Effector CD4-positive, alpha-beta T cell (primary cell): ENCODE measurements at places on chromosomes 13 and 19.
A peak's percentile ranks its signal among the peaks of the same experiment; 100 is the strongest.

DNA sequence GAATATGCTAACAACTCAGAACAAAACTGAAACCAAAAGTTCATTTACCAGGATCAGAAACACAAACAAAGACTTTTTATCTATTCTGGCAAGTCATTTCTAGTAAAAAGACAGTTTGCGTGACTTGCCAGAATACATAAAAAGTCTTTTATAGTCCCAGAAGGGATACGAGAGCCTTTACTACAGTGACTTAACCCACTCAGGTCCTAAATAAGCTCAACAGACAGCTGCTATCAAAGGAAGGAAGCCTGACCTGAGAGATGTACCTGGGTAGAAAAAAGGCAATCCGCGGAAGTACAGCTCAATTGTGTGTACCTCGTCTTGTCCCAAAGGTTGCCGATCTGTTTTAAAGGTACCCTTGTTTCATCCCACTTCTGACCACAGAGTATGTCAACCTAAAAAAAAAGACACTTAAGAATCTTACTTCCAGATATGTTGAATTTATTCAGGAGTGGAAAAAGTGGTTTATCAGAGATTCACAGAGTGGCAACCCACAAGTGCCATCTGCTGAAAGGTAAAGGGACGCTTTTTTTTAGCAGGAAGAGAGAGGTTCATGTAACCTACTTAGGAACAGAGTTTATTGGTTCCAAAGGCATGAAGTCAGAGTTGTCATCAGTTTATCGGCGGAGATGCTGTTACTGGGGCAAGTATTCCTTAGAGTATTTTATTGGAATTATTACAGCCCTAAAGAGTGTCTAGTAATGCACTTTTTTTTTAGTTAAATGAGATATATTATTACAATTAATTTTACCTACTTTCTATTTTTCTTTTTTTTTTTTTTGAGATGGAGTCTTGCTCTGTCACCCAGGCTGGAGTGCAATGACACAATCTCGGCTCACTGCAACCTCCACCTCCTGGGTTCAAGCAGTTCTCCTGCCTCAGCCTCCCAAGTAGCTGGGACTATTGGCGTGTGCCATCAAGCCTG, 69.7 kb upstream of the C1QTNF9B start:
- no peak for DNase-seq

DNA sequence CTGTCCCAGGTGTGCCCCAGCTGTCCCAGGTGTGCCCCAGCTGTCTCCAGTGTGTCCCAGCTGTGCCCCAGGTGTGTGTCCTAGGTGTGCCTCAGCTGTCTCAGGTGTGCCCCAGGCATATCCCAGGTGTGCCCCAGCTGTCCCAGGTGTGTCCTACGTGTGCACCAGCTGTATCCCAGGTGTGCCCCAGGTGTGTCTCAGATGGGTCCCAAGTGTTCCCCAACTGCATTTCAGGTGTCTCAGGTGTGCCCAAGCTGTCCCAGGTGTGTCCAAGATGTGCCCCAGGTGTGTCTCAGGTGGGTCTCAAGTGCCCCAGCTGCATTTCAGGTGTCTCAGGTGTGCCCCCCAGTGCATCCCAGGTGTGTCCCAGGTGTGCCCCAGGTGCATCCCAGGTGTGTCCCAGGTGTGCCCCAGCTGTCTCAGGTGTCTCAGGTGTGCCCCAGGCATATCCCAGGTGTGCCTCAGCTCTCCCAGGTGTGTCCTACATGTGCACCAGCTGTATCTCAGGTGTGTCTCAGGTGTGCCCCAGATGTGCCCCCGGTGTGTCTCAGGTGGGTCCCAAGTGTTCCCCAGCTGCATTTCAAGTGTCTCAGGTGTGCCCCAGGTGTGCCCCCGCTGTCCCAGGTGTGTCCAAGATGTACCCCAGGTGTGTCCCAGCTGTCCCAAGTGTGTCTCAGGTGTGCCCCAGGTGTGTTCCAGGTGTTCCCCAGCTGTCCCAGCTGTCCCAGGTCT, 1.3 kb upstream of the GRK1 start:
- no peak for DNase-seq

GRCh38 chr13:31595563-31595962, 143.8 kb upstream of the RXFP2 start:
- no peak for DNase-seq

DNA sequence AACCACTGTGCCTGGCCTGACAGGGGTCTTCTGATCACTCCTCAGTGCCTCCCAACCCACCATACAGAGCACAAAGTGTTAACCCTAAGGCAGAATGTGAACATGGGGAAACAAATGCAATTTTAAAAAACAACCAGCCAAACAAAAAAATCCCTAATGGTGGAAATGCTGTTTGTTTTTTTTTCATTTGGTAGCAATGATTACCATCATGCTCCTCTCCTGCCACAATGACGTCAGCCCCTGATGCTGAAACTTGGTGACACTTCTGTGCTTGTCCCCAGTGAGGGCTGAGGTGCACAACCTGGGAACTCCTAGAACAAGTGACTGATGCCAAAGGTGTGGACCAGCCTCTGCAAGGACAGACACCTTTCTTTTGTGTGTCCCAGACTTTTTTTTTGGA, 4.0 kb upstream of the TSPAN16 start:
- no peak for DNase-seq

DNA sequence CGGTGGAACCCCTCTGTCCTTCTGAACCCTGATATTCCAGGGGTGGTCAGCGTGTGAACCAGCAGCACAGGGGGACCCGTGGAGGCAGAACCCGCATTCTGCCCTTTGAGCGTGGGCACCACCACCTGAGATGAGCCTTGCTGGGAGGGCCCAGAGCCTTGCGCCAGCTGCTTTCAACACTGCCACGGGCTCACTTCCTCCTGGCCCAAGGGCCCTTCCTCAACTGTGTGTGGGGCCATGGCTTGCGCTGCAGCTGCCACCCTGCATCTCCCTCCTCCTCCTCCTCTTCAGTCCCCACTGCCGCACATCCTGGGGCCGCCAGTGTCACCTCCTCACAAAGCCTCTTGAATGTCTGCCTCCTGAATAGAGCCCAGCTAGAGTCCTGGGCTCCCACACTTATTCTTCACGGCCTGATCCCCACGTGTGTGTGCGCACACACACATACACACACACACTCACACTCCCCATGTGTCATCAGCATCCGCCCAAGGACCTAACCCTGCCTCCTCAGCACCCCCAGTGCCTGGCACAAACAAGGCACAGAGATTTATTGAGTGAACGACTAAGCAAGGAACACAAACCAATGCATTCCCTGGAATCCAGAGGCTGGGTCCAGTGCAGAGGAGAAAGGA, 26.9 kb upstream of the TMEM160 start:
- DNase-seq, result no peak

DNA sequence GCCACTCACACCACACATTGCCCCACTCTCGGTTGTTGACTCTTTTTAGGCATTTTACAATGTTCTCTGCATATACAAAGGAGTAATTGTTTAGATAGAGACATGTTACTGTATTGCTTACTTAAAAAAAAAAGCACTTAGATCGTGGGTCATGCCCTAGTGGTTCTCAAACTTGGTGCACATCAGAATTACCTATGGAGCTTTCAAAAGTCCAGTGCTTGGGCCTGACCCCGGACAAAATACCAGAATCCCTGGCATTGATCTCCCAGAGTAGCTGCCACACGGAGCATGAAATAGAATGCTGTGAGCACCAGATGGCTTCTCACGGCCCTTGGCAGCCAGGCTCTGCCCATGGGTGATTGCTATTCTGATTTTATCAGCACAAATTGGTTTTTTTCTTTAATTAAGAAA, 20.0 kb downstream of the ACP7 start:
- DNase-seq, result no peak

DNA sequence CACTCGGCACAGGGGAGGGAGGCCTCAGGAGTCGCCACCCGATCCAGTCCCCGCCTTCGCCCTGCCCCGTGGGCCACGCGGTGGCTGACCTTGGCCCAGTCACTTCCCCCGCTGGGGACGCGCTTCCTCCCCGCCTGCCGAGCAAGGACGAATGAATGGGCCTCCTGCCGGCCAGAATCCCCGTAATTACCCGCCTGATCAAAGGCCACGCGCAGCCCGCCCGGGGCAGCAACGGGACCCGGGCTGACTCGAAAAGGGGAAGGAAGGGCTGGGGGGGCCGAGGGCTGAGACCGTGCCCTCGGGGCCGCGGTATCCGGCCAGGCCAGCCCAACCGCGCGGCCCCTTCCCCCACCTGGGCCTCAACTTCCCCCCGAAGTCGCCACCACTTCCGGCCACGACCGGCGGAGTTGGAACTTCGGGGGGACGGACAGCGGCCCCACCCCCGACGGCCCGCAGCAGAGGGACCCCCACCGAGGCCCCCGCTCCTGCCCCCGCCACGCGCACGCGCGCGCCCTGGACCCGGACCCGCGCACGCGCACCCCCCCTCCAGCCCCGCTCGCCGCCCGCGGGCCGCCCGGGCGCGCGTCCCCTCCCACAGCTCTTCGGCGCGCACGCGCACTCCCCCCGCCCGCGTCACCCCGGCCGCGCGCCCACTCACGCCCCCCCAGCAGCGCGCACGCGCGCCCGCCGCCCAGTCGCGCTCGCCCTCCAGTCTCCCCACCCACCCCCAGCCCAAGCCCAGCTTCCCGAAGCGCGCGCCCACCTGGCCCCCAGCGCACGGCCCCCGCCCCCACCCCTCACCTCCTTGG, 520 bp downstream of the ZNF787 start:
- DNase-seq, result peak; percentile 68

DNA sequence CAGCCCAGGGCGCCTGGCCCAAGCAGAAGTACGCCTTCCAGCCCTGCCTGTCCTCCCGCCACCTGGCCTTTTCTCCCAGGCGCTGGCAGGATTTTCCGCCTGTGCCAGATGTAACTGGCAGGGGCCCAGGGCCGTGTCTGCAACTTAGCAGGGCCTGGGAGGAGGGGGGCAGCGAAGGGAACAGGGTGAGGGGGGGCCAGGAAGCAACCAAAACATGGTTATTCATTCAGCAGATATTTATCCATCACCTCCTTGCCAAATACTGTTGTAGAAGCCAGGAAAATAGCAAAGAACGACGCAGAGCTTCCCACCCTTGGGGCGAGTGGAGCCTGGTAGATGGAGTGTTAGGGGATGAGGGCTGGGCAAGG, 5.6 kb downstream of the TLE6 start:
- no peak for DNase-seq

DNA sequence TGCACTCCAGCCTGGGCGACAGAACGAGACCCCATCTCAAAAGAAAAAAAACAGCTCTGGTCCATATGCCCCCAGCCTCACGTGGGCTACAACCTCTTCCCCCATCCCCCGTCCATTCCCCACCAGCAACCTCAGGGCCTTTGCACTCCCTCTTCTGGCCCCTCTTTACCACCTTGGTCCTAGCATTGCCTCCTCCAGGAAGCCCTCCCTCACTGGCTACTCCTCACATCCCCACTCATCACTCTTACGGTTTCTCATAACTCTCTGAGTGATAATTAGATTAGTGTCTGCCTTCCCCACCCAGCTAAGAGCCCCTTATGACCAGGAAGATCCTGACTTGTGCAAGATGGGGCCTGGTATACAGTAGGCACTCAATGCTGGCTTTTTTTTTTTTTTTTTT, 30.8 kb downstream of the IL12RB1 start:
- no peak for DNase-seq

GRCh38 chr19:36604656-36605100, 435 bp upstream of the ZNF382 start:
- DNase-seq, result peak; percentile 78

GRCh38 chr13:21694831-21695230, 24.0 kb downstream of the FGF9 start:
- no peak for DNase-seq

DNA sequence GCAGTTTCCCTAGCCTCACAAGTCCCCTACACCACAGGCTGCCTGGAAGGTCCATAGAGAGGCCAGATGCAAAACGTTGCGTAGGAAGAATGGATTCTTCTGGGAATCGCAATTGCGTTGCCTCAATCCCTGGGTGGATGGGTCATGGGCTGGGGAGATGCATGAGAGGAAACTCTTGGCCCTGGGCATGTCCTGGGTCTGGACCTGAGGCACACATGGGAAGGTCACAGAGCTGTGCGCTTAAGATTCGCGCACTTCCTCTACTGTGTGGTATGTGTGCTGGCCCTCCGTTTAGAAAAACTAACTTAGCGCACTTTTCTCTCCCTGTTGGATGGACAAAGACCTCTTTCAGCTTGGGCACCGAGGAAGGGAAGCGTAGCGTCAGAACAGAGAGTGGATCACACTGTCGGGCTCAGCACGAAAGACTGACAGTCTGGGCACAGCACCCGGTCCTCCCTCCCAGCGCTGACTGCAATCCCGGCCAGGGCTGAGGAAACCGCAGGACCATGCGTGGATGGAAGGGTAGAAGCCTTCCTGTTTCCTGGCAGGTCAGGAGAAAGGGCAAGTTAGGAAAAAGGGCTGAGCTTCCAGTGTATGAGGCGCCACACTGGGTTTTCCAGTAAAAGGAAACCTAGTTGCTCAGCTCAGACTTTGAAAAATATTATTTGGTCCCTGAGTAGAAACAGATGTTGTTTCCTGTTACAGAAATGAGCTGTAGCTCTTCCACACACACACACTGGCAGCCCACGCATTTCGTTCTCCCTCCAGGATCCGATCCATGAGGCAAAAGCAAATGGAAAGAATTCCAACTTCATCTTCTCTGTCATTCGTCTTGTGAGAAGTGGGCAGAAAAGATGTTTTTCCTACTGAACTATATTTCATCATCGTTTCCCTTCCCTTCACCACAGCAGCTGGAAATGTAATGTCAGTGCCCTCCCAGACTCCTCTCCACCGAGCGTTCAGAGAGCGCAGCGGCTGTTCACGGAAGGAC, 86.0 kb downstream of the ING1 start:
- DNase-seq, result no peak

GRCh38 chr13:90443268-90443667, 904.2 kb upstream of the MIR17HG start:
- no peak for DNase-seq

GRCh38 chr13:95193509-95194230, 107.6 kb downstream of the ABCC4 start:
- no peak for DNase-seq

- DNase-seq, result no peak
Observed at GRCh38 chr13:45156565-45157361, 36.5 kb downstream of the GTF2F2 start.

DNA sequence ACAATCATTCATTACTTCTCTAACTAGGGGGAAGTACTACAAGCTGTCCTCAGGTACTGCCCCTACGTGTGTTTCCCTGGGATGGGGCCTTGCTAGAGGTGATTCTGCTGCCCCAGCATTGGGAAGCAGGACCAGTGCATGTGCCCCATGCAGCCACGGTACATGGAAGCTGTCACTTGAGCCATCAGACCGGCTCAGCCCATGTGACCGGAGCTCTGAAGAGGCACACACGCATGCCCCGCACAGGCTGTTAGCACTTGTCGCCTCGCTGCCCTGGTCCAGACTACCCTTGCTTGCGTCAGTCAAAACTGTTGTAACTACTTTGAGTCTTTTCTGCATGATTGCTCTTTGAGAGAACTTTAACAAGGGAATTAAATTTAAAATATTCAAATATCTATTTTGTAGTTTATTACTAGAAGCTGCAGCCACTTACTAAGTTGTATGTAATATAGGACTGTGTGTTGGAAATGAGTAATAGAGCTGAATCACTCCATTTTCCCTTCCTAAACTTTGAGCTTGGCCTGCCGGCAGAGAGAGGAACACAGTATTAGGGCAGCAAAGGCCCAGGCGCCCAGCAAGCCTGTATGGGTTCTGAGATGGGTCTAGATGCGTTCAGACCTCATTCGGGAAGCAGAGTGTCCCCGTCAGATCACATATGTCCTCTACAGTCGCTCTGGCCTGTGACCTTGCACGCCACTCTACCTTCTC, 42.2 kb downstream of the DHRS12 start:
- no peak for DNase-seq
